ENCODE measurements at places on chromosomes 5 and 9. TPM values are rescaled to one million over a fixed set of nuclear protein-coding genes. Genes with fewer than 3 reads are reported as not detected.

Gene ADAMTS6
- 5.9 TPM for total RNA-seq

Gene ARL10
- 5.2 TPM for total RNA-seq

Gene SLC22A5
- total RNA-seq = 7.1 TPM

Gene ZDHHC12
- total RNA-seq = 27.4 TPM

Gene BARHL1
- total RNA-seq = not detected

Gene TAF11L10
- total RNA-seq = not detected

Gene BHMT2
- total RNA-seq = not detected

Gene VCAN
- total RNA-seq = 7.8 TPM

Gene C5orf46
- total RNA-seq = not detected

Gene CTNNAL1
- total RNA-seq = 15.9 TPM

Gene GABRA6
- not detected for total RNA-seq

Gene HK3
- under 0.01 TPM for total RNA-seq

Gene NTNG2
- total RNA-seq = under 0.01 TPM

Gene SLC22A4
- total RNA-seq = 0.26 TPM

Gene PKD2L2
- not detected for total RNA-seq

Gene INIP
- 16.1 TPM for total RNA-seq

Gene LOX
- 1.4 TPM for total RNA-seq

Gene SYNPO
- total RNA-seq = 1.3 TPM

Gene IL9
- total RNA-seq = not detected

Gene ARHGEF28
- 44.7 TPM for total RNA-seq

Gene HAND1
- total RNA-seq = not detected

Gene ENHO
- 0.13 TPM for total RNA-seq

Gene AQP3
- total RNA-seq = 47.7 TPM

Gene LCN15
- not detected for total RNA-seq

Gene MTAP
- 44.8 TPM for total RNA-seq

Gene SLC25A2
- total RNA-seq = not detected

Gene IFNA2
- total RNA-seq = not detected

Gene DDX4
- total RNA-seq = under 0.01 TPM

Gene PRSS3
- total RNA-seq = 95.6 TPM

Gene TAS2R1
- not detected for total RNA-seq

Gene PTPRD
- total RNA-seq = 10.9 TPM
